ENCODE measurements at places on chromosomes 13 and 19.

GRCh38 chr13:27917121-27917947, 2.5 kb upstream of the PDX1 start:
- no peak for DNase-seq

DNA sequence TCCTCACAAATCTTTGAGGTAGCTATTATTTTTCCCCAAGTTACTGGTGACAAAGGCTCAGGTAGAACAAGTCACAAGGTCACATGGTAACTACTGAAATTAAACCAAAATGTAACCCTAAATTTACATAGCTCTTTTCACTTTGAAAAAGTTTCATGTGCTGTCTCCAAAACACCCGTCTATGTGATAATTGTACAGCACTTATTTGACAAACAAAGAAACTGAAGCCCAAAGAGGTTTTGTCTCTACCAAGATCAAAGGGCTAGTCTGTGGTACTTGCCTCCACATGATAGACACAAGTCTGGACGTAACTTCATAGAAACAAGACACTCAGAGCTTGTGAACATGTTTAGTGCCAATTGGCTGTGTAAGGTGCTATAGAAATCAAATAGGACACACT, 108.3 kb downstream of the SACS start:
- no peak for DNase-seq

DNA sequence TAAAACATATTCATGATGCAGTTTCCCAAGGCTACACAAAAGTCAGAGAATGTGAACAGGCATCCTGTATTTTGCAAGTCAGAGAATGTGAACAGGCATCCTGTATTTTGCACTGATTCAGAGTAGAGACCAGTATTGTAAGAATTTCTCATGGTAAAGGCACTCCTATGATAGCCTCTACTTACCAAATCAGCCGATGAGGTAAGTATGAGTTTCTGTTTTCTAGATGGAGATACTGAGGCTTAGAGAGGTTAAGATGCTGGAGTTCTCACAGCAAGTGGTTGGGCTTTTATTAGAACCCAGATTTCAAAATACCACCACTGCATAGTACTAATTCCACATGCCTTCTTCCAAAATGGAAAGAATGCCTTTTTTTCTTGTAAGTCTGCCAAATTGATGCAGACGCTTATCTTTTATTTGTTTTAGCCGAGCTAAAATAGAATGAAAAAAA, 12.3 kb downstream of the TPT1 start:
- DNase-seq: no peak

DNA sequence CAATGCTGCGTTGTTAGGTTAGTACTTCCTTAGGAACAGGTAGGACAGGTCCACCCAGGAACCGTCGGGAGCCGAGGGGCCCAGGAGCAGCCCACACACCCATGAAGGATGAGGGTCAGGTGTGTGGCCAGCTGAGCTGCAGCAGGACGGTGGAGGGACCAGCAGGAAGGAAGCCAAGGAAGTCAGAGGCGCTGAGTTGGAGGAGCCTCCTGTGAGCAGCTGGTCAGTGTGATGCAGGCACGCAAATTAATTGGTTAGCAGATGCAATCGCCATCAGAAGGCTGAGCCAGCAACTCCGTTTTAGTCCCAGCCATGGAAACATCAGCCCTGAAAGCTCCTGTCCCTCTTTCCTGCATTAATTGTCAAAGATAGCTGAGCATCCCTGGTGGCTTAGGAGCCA, 114.9 kb upstream of the SOX1 start:
- DNase-seq: no peak

DNA sequence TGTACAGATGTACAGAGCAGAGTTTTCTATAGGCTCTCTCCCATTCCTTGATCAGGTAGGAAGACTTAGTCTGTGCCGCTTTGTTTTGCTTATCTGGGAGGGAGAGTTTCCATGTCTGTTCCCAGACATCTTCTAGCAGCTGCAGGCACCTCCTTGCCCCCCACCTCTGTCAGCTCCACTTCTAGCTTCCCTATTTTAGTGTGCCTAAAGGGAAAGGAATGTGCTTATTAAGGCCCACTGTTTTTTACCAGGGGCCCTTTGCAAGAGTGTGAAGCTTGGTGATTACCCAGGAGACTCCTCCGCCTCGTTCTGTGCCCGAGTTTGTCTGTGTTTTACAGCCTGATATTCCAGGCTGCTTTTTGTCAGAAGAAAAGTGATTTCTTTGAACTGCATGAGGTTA, 1984.4 kb downstream of the OLFM4 start:
- no peak for DNase-seq

- no peak for DNase-seq
These were observed 186.1 kb downstream of the PCCA start for GRCh38 chr13:100274942-100275506.

DNA sequence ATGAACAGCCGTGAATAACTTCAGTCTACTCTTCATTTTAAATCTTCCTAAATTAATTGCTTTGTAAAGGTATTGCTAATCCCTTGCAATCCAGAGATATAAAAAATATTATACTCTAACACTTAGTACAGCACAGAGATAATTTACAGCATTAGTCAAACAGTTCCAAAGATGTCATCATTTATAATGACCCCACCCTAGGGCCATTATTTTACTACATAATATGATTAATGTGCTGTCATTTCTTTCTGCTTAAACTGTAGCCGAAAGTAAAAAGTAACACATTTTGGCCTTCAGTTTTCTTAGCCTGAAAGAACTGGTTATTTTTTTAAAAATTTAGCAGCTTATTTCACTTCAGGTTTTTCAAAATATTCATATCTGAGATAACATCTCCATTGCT, 256.3 kb upstream of the RFC3 start:
- no peak for DNase-seq

GRCh38 chr19:44626048-44626624, 12.8 kb downstream of the IGSF23 start:
- no peak for DNase-seq

GRCh38 chr19:56934438-56935090, 94.0 kb upstream of the PEG3 start:
- no peak for DNase-seq

DNA sequence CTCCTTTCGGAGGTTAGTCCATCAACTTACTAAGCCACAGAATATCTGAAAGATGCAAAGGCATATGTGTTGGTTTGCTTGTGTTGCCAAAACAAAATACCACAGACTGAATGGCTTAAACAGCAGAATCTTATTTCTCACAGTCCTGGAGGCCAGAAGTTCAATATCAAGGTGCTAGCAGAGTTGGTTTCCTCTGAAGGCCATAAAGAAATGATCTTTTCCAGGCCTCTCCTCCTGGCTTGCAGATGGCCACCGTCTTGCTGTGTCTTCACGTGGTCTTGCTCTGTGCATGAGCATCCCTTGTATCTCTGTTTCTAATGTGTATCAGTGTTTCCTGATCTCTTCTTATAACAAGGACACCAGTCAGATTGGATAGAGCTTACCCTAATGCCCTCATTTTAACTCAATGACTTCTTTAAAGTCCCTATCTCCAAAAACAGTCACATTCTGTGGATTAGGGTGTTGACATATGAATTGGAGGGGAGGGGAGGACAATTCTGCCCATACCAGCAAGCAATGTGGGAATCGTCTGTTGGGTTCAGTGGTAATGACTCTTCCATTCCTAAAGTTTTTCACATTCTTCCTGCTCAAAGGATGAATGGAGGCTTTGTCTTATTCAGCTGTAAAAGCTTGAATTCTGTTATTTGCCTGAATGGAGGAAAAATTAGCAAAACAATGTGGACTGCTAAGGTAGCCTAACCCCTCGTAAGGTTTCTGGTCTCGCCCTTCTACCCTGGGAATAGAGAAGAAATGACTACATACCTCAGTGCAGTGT, 715.7 kb downstream of the DIAPH3 start:
- DNase-seq: no peak

DNA sequence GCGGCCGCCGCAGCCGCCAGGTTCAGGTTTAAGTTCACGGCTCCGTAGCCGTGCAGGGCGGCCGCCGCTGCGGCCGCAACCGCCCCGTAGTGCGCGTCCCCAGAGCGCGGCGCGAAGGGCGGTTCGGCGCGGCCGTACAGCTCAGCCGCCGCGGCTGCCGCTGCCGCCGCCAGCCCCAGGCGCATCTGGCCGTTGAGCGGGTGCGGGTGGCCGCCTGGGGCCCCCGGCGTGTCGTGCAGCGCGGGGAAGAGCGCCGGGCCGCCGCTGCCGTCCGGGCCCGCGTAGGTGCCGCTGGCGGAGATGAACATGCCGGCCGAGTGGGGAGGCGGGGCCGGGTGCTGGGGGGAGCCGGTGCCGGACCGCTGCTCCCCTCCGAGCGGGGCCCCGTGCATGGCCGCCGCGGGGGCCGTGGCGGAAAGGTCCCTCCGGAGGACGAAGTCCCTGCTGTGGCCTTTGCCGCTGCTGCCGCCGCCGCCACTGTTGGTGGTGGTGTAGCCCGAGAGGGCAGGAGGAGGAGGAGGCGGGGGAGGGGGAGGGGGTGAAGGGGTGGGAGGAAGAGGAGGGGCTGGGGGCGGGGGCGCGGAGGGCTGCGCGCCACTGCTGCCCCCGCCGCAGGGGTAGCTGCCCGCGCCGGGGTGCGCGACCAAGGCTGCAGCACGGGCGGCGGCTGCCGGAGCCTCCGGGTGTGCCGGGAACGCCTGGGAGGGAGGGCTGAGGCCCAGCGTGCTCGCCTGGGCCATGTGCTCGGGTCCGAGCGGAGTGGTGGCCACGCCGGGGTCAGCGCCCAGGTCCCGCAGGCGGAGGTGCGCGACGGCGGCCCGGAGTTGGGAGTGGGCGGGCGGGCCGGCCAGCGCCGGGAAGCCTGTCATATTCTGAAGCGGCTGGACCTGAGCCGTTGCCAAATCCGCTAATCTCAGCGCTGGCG, 654 bp downstream of the ZIC5 start:
- no peak for DNase-seq

GRCh38 chr19:37809366-37809765, 30.0 kb upstream of the ZNF573 start:
- DNase-seq: no peak

- DNase-seq: no peak
These were observed 419.6 kb downstream of the GPC6 start for GRCh38 chr13:93646245-93646644.

GRCh38 chr19:6092329-6093286, 17.7 kb downstream of the RFX2 start:
- DNase-seq: peak; percentile 73

DNA sequence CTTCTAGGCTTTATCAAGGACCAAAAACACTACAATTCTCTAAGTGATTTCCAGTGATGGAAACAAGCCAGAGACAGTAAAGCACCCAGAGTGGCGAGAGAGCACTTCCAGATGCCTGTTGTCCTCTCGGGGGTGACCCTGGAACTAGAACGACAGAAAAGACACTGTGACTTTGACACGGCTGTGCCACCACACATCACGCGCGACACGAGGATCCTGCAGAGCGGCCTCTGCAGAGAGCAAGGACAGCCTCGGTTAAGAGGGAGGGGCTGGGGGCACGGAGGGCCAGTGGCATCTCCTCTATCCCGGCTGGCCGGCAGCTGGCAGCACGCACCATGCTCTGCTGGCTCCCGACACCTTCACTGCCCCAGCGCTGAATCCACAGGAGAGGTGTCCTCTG, 42.3 kb downstream of the SUGP2 start:
- DNase-seq: no peak

- DNase-seq: no peak
These were observed 43.8 kb downstream of the CAPN12 start for GRCh38 chr19:38700350-38700901.

- DNase-seq: no peak
These were observed 203.6 kb upstream of the NBEA start for GRCh38 chr13:34738254-34738992.

- no peak for DNase-seq
These were observed 82.5 kb downstream of the DHRS12 start for GRCh38 chr13:51721496-51721895.

DNA sequence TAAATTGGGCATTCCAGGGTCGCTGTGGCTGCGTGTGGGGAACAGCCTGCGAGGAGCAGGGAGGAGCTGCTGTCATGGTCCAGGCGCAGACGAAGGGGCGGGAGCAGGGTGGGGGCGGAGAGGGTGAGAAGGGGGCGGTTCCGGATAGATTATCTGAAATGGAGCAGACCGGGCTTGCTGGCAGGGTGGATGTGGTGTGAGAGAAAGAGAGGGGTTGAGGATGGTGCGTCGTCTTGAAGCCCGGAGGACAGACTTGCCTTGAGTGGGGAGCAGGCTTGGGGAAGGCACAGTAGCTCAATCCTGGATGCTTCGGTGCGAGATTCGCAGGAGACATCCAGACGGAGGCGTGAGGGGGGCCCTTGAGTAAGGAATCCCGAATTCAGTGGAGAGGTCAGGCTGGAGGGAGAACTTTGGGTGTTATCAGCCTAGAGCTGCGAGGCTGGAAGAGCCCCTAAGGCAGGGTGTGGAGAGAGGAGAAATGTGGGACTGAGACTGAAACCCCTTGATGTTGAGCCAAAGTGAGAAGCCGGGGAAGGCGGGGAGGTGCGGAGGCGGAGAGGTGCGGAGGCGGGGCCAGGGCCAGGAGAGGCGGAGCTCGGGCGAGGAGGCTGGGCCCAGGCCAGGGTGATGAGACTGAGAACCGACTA, 40.6 kb downstream of the DPF1 start:
- DNase-seq: no peak
